ENCODE measurements at places on chromosomes 12 and 14.

DNA sequence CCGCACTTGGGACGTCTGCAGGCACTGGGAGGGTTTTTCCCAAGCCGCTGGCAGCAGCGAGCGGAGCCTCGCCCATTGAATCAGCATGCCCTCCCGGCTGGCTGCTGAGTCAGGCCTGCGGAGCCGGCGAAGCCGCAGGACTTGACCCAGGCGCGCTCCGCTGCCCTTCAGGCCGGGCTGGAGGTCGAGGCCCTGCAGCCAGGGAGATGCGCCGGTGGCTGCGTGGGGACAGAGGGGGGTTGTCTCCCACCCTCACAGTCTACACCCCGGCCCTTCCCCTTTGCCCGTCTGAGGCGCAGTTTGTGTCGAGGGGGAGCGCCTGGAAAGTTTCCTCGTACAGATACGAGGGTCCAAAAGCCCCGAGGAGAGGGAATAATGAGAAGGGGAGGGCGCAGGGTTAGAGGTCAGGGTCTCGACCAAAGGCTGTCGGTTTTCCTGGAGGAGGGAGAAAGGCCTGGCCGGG is 759 bp upstream of the KLC1 start:
- peak; percentile 39 for DNase-seq

DNA sequence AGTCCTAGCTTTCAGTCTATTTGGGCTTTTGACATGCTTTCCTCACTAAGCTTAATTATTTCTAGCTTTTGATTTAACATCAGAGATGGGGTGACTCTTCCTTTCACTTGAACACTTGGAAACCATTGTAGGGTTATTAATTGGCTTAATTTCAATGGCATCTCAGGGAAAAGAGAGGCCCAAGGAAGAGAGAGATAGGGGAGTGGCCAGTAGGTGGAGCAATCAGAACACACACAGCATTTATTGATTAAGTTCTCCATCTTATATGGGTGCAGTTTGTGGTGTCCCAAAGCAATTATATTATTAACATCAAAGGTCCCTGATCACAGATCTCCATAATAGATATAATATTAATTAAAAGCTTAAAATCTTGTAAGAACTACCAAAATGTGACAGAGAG is 1466.1 kb upstream of the SEL1L start:
- no peak for DNase-seq

DNA sequence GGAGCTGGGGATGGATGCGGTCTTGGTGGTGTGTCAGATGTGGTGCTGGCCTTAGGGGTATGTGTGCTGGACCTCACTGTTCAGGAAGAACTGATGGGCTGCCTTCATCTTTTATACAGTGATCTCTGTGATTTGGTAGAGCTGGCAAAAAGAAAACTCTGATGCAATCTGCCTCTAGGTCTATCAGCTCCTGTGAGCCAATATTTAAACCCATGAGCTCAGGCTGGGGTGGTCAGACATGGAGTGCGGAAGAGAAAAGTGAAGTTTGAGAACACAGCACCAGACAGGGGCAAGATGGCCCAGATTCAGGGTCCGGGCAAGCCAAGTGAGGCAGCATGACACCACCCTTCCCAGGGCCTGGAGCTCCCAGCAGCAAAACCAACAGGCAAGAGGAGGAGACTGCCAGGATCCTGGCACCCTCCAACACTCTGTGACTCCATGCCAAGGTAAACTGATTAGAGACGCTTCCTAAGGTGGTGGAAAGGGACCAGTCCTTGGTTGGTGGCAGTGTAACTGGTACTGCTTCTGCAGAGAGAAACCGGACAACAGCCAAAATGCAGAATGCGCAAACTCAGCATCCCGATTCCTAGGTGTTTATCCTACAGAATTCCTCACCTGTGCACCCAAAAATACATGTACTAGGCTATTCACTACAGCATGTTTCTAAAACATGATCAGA is 82.3 kb downstream of the CHGA start:
- DNase-seq, result no peak

DNA sequence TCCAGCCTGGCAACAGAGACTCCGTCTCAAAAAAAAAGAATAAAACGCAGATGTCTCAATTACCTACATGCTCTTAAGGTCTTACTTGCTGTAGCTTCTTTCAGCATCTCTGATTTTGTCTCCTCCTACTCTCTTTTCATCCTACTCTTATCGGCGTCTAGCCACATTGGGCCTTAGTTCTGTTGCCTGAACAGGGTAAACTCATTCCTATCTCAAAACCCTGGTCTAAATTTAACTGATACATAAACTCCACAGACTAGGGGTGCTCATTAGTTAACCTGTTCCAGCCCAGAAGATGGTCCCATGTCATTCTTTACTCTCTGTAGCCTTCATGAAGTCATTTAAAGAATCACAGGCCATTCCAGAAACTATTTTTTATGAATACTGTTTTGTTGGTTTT is 33.6 kb downstream of the EXD2 start:
- DNase-seq, result no peak

- DNase-seq, result peak; percentile 69
Measured at GRCh38 chr12:54207539-54208294, 18.9 kb upstream of the SMUG1 start.
